ENCODE measurements at places on chromosomes 16 and 17. TPM values are rescaled to one million over a fixed set of nuclear protein-coding genes. Genes with fewer than 3 reads are reported as not detected.
A peak's percentile ranks its signal among the peaks of the same experiment; 100 is the strongest.

GRCh38 chr17:82940226-82941020 is 100.6 kb upstream of the ZNF750 start:
- H3K27ac ChIP-seq: no peak overlapping the region
- peaks cover 32% of the 10 kb centered on the region for H3K36me3 ChIP-seq
- no peak for DNase-seq
- H3K27me3 ChIP-seq: no peaks in the 10 kb centered on the region

DNA sequence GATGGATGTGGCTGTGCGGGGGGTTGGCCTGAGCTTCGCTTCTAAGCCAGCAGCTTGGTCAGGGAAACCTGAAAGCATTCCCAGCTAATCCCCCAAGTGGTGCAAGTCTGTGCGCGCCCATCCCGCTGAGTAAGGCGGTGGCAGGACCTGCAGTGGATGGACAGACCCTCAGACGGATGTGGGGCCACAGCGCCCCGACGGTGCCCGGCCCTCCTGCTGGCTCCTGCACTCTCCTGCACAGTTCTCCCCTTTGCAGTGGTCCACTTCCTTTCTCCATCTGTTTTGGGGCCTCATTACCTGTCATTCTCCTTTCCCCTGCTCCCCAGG is 2.3 kb downstream of the ATP2A1 start:
- peak overlapping the region; percentile 68 for H3K27ac ChIP-seq
- H3K27me3 ChIP-seq: no peaks in the 10 kb centered on the region
- no peak for DNase-seq

GRCh38 chr16:3173892-3174617 is 13.9 kb upstream of the OR1F1 start:
- peak; percentile 43 for DNase-seq
- no peak overlapping the region for H3K27ac ChIP-seq
- peaks cover 37% of the 10 kb centered on the region for H3K36me3 ChIP-seq
- peak overlapping the region; percentile 33 for H3K4me3 ChIP-seq
- peaks cover 87% of the 10 kb centered on the region for H3K27me3 ChIP-seq

DNA sequence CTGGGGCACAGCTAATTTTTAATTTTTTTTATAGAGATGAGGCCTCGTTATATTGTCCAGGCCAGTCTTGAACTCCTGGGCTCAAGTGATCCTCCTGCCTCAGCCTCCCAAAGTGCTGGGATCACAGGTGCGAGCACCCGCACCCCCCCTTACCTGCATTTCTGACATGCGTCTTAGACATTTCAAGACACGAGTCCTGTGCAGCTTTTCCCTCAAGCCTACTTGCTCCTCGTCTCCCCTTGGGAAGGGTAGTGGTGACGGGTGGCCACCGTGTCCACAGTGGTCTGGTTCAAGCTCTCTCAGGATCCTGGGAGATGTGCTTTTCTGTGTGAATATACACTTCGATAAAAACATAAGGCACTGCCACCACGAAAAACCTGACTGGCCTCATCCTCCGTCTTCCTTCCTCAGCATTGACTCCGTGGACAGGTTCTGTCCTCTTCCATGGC is 9.6 kb downstream of the CANT1 start:
- peaks cover 64% of the 10 kb centered on the region for H3K36me3 ChIP-seq
- H3K4me3 ChIP-seq: no peak overlapping the region
- peaks cover 62% of the 10 kb centered on the region for H3K4me1 ChIP-seq
- H3K27ac ChIP-seq: no peak overlapping the region
- no peak for DNase-seq

DNA sequence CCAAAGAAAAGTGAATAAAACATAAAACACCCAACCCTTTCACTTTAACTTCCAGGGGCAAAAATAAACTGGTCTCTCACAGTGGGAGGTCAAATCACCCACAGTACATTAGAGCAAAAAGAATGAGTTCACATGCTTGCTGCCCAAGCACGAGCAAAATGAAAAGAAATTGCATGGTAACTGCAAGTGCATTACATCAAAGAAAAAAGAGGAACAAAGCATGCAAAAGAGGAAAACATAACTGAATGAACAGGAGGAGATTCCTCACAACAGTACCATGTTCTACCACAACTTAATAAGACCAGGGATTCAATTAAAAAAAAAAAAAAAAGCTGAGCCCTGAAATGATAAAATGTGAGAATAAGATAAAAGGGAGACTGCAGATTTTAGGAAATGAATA is 12.3 kb downstream of the DNAH2 start:
- peaks cover 46% of the 10 kb centered on the region for H3K27me3 ChIP-seq
- DNase-seq: no peak
- no peaks in the 10 kb centered on the region for H3K4me1 ChIP-seq
- no peak overlapping the region for H3K27ac ChIP-seq
- H3K36me3 ChIP-seq: no peaks in the 10 kb centered on the region

- peaks cover 22% of the 10 kb centered on the region for H3K4me1 ChIP-seq
- DNase-seq: no peak
- H3K27ac ChIP-seq: no peak overlapping the region
Measured at GRCh38 chr16:53081686-53082407, 27.1 kb downstream of the CHD9 start.

Gene AIPL1
- total RNA-seq: not detected

Gene KCTD19
- 3.8 TPM for total RNA-seq

Gene SLFN12
- total RNA-seq: 0.44 TPM
